ENCODE measurements at places on chromosomes 1 and 21.

- no peak for DNase-seq
Measured at GRCh38 chr1:232183802-232184201, 446.1 kb downstream of the SIPA1L2 start.

DNA sequence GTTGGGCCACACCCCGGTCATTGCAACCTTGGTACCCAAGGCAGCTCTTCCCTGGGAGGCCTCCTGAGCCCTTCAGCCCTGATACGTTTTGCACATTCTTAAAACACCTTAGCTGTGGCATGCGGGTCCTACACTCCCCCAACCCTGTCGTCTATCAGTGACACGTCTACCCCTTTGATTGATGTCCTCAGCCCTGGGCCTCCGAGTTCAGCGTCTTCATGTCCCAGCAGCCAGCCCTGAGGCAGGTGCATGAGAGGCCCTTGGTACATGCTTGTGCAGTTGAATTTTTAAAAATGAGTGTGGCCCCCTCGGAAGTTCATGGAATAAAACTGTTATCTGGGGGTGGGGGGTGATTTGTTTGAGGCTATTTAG is 38.9 kb upstream of the ADARB1 start:
- no peak for DNase-seq

- no peak for DNase-seq
Measured at GRCh38 chr21:33063907-33064622, 5.9 kb upstream of the OLIG1 start.

- DNase-seq, result no peak
Measured at GRCh38 chr1:185342672-185343259, 25.7 kb upstream of the IVNS1ABP start.

GRCh38 chr1:1937549-1938275 is 18.6 kb upstream of the TMEM52 start:
- DNase-seq, result no peak

DNA sequence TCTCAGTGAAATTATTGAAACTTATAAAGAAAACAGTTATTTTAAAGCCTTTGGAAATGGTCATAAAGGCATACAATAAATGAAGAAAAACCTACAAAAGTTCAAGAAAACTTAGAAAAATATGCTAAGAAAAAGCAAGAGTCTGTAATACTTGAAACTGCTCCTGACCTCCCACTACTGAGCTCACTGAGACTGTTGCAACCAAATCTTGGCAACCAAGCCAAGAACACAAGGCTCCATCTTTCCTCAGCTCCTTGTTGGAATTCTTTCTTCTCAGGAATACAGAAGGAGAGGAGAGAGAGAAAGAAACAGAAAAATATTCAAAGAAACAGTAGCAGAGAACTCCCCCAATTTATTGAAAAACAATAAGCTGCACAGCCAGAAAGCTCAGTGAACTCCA is 160.5 kb downstream of the RASAL2 start:
- no peak for DNase-seq

DNA sequence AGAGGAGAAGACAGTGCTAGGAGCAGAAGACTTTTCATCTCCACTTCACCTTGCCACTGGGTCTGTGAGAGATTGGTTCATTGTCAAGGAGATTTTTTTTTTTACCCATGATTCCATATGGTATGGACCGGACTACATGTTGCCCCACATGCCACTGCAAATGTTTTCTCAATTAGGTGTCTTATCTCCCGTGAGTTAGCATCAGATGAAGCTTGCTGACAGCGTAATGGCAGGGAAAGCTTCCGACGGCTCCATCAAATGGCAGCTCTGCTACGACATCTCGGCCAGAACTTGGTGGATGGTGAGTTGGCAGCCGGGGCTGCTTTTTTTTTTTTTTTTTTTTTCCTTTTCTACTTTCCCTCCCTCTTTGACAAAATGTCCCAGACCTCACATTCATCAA is 217.2 kb upstream of the NFIA start:
- DNase-seq, result no peak

GRCh38 chr1:224433041-224433691 is 1.4 kb downstream of the WDR26 start:
- peak; percentile 22 for DNase-seq

- DNase-seq, result no peak
Measured at GRCh38 chr1:218459878-218460711, 115.0 kb downstream of the TGFB2 start.

GRCh38 chr1:150262388-150263320 is 5.1 kb downstream of the CA14 start:
- DNase-seq, result no peak

- DNase-seq, result no peak
Measured at GRCh38 chr1:53110370-53111072, 31.9 kb downstream of the SLC1A7 start.

GRCh38 chr1:58999676-59000075 is 215.8 kb upstream of the JUN start:
- no peak for DNase-seq

GRCh38 chr1:231233735-231234417 is 7.1 kb upstream of the GNPAT start:
- DNase-seq, result no peak

DNA sequence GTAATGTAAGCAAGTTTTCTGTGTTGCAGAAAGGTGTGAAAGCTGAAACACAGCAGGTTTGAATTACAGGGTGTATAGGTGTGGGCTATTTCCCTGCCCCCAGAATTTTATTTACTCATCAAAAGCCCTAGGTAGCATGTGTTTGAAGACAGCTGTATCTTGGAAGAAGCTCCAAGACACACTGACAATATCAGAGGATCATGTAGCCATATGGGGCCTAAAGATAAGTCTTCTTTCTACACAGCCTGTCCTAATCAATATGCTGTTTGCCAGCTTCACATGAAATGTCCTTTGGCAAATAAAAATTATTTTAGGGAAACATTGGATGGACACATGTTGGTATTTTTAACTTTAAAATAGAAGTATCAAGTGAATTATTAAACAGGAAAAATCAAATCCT is 17.5 kb upstream of the SUCO start:
- DNase-seq, result no peak

- DNase-seq, result peak; percentile 5
Measured at GRCh38 chr1:235557495-235557894, 53.2 kb upstream of the B3GALNT2 start.

DNA sequence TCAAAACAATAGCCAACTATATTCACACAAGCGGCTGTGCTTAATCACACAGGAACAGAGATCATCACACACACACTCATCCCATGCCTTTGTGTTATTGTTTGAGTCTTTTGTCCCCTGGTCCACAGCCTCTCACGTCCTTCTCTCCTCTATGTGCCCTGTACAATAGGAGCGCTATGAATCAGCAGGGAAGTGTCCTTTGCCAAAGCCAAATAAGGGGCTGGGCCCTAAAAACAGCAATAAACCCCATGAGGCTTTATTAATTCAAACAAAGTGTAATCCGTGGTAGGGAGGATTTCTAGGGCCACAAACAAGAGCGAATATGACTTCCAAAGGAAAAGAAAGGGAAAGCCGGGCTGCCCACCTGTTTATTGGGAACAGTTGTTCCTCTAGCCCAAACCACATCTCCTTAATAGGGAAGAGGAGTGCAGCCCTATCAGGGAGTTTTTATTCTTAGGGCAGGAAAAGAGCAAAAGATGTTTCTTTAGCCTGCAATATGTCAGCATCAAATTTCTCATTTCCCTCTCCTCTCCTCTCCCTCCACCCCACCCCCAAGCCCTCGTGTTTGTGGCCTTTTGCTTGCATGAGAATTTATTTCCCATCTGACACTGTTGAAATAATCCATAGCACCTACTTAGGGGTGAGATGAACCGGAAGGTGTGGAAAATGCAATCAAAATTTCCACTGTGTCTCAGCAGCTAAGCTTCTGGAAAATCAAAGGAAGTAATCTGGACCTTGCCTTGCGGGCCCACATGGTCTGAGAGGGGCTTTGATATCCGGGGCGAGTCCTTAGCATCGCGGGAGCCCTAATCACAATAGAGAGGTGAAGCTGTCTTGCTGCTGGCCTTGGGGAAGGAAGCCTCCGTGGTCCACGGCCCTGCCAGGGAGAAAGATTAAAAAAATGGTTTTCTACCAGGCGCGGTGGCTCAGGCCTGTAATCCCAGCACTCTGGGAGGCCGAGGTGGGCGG is 45.3 kb upstream of the ITPKB start:
- no peak for DNase-seq

DNA sequence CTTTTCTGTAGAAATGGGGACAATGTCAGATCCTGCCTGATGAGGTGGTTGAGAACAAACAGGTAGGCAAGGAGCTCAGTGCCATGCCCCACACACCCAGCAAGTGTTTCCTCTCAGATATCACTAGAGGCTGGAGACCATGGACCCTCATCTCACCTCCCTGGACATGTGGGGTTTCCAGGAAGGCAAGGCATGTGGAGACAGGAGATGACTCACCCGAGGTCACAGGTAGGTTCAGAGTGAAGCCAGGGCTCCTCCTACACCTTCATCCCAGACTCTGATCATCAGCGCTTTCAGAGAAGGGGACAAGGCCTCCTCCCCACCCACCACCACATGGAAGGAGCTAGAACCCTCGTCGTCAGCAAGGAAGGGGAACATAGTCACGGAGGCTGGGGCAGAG is 69.2 kb downstream of the MATN1 start:
- DNase-seq, result no peak

DNA sequence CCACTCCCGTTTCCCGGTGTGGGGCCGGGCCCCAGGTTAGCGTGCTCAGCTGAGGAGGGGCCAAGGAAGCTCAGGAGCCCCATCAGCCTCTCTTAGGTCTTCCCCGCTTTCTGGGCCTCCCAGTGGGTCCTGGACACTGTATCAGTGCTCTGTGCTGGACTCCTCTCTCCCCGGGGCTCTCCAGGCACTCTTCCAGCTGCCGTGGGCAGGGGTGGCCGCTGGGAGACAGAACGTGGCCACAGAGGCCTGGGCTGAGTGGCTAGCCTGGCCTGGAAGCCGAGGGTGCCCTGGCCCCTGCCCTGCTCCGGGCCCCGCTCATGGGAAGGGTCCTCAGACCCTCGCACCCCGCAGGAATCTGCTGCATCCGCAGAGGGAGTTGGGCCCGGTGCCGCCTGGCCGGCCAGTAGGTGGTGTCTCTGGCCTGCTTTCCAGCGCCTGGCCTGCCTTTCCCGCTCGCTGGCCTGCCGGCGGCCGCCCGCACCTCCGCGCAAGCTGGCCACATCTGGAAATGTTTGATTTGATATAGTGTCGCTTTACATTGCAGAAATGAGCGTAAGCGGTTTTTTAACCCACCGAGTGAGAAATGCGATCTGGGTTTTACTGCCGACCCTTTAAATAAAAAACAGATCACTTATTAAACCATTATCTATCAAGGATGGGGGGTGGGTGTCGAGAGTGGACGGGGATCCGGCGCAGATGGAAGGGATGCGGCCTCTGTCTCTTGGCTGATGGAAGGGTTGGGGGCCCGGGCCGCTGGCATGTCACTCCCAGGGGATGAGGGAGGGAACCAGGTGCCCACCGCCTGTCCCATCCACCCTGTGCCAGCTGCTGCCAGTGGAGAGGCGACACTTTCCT is 74.4 kb upstream of the TTC34 start:
- no peak for DNase-seq

- DNase-seq, result no peak
Measured at GRCh38 chr1:230414694-230415093, 11.4 kb downstream of the PGBD5 start.

GRCh38 chr1:2275796-2276536 is 47.8 kb downstream of the SKI start:
- DNase-seq, result no peak

- no peak for DNase-seq
Measured at GRCh38 chr1:167683641-167684502, 37.9 kb upstream of the MPZL1 start.

DNA sequence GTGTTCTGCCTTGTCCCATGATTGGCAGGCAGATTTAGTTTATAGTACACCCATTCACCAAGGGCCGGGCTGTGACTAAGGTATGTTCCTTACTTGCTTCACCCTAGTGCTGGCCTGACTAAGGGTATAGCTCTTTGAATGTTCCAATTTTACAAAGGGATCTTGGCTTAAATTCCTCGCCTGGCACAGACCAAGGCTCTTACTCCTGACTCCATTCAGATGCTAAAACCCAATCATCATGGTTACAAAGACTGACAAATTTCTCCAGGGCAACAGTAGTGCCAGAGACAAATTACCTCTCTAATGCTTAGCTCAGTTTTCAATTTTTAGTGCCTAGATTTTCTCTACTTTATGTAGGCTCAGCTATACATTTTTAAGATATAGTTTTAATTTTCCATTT is 11.5 kb upstream of the C1orf53 start:
- no peak for DNase-seq

- DNase-seq, result no peak
Measured at GRCh38 chr1:198529414-198529813, 11.1 kb downstream of the ATP6V1G3 start.

GRCh38 chr21:44700101-44701022 is 3.4 kb downstream of the KRTAP10-12 start:
- DNase-seq, result no peak

- no peak for DNase-seq
Measured at GRCh38 chr21:33821503-33822322, 93.9 kb downstream of the ATP5PO start.

- DNase-seq, result no peak
Measured at GRCh38 chr21:44823179-44823660, 5.4 kb upstream of the SUMO3 start.

- no peak for DNase-seq
Measured at GRCh38 chr1:156463874-156464273, 36.7 kb downstream of the MEF2D start.

- no peak for DNase-seq
Measured at GRCh38 chr1:62395291-62395690, 41.6 kb upstream of the USP1 start.

GRCh38 chr1:37995751-37996345 is 6.0 kb upstream of the SF3A3 start:
- no peak for DNase-seq

DNA sequence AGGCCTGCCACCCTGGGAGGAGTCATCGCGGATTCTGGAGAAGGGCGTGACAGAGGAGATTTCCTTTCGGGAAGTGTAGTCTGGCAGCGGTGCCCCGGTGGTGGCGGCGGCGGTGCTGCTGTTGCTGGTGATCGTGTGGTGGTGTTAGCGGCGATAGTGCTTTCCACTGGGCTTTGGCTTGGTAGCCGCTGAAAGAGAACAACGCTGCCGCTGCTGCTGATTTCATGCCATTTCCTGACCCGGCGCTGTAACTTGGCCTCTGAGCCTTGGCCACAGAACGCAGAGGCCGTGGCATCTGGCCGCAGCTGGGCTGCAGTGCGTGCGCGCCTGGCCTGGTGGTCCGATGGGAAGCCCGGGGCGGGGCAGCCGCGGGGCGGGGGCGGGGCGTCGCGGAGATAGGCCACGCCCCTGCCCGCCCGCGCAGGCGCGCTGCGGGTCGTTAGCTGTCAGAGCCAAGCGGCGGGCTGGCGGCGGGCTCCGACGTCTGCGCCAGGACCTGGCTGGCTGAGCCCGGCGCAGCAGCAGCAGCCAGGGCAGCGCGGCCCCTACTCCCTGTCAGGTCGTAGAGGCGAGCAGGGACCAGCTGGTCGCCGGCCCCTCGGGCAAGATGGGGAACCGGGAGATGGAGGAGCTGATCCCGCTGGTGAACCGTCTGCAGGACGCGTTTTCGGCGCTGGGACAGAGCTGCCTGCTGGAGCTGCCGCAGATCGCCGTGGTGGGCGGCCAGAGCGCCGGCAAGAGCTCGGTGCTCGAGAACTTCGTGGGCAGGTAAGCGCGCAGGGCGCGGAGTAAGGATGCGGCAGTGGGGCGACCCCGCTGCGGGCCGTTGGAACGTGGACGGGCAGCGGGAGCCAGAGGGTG is at the start of gene DNM3:
Gene DNM3 (plus strand): TSS at position 449 of the 861 bp plus-strand sequence. CDS start 159 bp downstream, at position 608.
- DNase-seq, result peak; percentile 72
